ENCODE measurements at places on chromosomes 6 and 20.
A peak's percentile ranks its signal among the peaks of the same experiment; 100 is the strongest.

DNA sequence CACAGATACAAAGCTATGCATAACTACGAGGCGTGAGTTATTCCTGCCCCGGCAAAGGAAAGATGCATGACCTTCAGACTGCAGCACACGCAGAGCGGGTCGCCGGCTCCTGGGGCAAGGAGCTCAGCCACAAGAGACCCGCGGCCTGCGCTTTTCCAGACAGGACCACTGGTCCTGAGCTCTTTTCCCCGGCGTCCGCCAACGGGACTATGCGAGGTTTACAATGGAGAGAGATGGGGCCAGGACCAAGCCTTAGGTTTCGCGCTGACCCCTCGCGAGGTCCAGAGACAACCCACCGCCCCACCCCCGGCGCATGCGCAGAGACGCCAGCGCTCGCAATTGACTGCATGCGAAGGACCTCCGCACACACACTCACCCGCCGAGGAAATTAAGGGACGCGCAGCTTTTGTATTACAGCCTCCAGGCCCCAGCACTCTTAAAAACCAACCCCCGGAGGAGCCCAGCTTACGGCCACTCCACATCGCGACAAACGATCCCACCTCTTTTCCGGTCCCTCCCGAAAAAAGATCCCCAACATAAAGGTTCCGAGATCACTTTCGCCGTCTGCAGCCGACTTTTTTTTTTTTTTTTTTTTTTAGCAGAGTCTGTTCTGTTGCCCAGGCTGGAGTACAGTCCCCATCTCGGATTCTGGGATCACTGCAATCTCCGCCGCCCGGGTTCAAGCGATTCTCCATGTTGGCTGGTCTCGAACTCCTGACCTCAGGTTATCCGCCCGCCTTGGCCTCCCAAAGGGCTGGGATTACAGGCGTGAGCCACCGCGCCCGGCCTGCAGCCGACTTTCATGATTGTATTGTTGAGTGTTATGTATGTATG is at the start of gene COQ3:
COQ3 (minus strand) TSS at position 498 of the 834 bp plus-strand sequence; CDS start at position 482, 16 bp downstream.
- peak; percentile 71 for DNase-seq

DNA sequence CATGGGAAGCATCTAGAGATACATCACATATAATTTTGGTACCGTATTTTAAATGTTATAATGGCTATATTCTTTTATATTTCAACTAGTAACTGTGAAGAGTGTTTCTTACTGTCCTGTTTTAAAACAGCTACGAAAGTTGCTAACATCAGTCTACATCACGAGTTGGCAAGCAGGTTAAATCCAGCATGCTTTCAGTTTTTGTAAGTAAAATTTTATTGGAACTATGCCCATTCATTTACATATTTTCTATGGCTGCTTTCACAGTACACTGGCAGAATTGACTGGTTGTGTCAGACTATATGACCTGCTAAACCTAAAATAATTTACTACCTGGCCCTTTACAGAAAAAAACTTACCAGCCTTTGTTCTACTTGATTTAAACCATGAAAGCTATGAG is 478.1 kb downstream of the PHF3 start:
- no peak for DNase-seq

DNA sequence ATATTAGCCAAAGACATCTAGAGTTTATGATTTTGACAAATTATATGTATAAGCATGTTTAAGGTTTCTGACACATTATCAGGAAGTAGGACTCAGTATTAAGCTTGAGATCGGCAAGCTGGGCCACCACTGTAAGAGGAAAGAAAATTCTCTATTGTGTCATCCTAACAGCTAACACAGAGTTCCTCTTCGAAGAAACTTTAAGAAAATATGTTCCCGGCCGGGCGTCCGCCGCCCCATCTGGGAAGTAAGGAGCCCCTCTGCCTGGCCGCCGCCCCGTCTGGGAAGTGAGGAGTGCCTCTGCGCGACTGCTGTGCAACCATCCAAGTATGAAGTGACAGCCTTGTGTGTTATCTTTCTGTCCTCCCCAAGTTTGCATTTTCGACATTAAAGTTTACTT is 23.0 kb downstream of the USP49 start:
- DNase-seq, result no peak

DNA sequence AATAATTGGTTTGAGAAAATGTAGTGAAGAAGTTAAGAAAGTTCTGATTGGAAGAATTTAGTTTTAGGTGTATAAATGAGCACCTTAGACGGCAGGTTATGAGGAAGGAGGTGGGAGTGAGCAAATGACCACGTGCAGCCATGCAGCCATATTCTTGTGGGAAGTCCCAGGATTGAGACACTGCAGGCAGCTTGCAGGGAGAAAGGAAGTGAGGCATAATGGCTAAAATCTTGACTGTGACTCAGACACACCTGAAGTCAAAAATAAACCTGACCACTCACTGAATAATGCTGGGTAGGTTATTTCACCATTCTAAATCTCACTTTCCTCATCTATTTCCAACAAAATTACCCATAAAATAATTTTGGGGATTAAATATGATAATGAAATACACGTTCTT is 16.6 kb downstream of the DSE start:
- DNase-seq, result no peak

GRCh38 chr6:87667032-87667431 is 35.0 kb downstream of the AKIRIN2 start:
- no peak for DNase-seq

DNA sequence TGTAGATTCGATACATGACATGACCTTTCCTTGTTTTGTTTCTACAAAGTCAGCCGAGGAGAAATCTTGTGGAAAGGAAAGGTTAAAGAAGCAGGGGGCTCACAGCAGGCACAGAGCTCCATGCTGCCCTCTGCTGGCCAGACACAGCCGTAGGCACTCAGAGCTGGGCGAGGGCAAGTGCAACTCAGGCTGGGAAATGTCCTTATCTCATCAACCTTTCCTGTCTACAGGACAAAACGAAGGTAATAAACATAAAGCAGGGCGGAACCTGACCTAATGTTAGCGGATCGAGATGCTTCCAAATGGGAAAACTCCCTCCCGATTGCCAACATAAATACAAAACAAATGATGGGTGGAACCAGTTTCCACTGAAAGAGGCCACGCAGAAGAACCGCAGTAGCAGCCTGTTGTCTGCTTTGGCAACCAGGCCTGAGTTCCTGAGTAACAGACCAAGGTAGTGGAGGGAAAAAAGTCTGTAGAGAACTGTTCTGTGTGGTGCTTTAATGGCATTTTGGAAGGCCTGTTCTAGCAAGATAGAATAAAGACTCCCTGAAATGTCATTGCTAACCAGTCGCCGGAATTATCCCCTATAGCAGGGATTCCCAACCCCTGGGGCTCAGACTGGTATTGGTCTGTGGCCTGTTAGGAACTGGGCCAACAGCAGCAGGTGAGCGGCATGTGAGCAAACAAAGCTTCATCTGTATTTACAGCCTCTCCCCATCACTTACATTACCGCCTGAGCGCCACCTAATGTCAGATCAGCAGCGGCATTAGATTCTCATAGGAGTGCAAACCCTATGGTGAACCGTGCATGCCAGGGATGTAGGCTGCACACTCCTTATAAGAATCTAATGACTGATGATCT is 85.2 kb downstream of the MBOAT1 start:
- peak; percentile 65 for DNase-seq

GRCh38 chr6:38517005-38517404 is 122.7 kb downstream of the BTBD9 start:
- DNase-seq, result no peak

DNA sequence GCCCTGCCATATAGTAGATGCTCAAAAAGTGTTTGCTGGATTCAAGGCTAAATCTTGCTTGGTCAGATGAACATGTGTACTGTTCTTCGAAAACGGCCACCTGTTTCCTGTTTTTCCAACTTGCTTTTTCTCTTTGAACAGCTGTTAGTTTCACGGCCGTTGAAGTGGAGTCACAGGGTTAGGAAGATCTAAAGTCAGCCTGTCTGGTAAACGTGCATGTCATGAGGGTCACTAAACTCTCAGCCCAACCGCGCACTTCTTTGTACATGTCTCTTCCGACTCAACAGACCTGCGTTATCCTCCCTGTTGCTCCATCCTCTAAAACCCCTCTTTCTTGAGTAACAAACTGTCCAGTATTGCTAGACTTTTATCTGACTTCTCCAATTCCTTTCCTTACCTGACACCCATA is 93.2 kb upstream of the MAN1A1 start:
- DNase-seq, result no peak

DNA sequence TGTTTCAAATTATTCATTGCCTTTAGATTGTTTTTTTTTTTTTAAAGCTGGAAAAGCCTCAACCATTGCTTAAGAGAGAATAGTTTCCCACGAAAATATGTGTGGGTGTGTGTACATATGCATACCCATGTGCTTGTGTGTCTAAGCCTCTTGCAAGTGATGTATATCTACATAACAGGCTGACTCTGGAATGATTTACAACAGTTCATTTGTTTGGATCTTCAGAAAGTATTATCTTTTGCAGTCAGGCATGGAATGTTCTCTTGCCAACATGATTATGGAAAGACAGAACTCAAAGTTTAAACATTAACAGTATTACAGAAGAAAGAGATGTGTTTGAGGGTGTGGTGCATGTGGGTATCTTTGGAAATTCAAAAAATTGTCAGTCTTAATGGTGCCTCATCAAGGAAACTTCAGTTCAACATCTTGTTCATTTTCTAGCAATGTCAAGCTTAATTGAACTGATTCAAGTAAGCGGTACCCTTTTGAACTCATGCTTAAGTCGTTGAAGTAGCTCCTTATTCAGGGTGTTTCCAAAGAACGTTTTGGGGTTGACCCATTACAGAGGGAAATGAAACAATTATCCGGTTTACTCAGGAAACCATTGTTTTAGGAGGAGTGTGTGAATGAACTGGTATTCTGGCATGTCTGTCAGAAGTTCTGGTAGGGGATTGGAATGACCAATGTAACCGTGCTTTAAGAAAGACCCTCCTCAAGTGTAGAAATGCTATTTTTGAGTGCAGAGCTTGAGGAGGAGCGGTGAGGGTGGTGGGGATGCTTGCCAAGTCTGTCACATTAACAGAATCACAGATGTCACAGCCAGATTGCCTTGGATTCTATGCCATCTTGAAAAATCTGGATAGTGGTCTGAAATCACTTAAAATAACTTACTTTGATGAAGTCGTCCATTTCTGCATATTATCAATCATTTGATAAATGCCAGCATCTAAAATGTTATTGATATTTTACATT is 60.3 kb downstream of the ADGRG6 start:
- DNase-seq, result no peak

GRCh38 chr6:53376661-53377226 is 28.0 kb upstream of the ELOVL5 start:
- DNase-seq, result no peak

GRCh38 chr6:130610303-130610702 is 216.9 kb upstream of the SMLR1 start:
- no peak for DNase-seq

DNA sequence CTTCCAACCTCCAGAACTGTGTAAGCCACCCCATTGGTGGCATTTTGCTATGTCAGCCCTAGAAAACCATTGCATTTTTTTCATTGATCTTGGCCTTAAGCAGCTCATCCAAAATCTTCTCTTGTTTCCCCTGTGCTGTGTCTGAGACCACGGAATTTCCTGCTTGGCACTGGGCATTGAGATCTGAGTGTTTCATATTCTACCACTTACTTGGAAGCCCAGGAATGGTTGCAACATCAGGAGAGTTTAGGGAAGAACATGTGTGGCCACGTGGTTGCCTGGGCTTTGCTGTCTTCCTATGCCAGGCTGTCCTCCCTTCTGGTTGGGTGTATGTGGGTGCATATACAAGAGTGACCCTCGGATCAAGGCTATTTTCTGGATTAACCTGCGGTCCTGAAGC is 139.3 kb upstream of the PMEPA1 start:
- DNase-seq, result no peak

GRCh38 chr20:50772420-50773185 is 22.3 kb upstream of the BCAS4 start:
- DNase-seq, result no peak

DNA sequence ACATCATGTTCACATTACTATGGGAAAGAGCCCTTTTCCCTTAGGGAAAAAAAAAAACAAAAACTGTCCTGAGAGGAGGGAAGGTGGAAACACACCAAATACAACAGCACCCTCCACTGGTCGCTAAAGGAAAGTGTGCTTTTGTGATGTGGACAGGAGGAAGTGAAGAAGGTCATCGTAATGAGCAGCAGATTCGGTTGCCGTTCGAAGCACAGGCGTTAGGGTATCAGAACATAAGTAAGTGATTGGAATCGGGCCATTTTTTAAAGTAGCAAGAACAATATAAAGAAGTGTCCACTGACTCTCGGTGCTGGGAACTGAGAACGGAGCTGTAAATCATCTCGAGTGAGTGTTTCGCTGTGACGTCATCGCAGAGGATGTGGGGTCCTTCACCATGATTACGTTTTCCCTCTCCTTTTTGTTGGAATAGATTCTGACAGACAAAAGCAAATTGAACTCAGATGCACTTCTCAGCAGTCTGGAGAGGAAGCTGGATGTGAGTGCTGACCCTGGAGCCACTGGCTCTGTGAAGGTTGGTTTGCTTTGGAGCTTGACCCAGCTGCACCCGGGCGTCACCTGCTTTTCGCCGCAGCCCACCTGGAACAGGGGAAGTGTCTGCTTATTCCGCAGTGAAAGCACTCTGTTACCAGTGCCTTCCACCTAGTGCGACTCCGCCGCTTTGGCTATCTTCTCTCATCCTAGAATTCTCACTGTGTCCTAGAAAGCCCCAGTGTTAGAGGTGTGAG is 203.6 kb upstream of the GMDS start:
- DNase-seq, result peak; percentile 9

GRCh38 chr6:2432292-2432691 is 186.9 kb upstream of the GMDS start:
- no peak for DNase-seq

- no peak for DNase-seq
Observed at GRCh38 chr6:142821860-142822259, 123.1 kb downstream of the HIVEP2 start.

- no peak for DNase-seq
Observed at GRCh38 chr20:1805816-1806215, 89.4 kb upstream of the SIRPA start.

DNA sequence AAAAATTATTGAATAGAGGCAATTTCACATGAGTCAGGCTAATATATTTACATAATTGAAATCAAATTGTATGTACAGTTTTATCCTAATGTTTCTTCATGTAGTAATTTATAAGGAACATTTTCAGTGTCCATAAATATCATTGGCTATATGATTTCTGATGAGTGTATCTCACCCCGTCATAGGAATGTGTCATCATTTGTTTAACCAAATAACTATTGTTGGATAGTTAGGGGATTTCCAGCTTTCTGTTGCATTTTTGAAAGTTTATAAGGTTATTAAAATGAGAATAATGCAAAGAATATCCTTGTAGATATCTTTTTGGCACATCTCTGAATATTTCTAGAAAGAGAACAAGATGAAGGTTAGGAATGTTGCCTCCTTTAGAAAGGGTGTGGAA is 39.0 kb downstream of the SYTL3 start:
- no peak for DNase-seq

GRCh38 chr20:57790176-57790575 is 80.4 kb upstream of the PMEPA1 start:
- no peak for DNase-seq

All from stimulated activated CD4-positive, alpha-beta T cell treated with anti-CD3 and anti-CD28 coated beads, Interleukin-4, amount 100 ng/mL, for 24 hours (primary cell).